ENCODE measurements at places on chromosomes 12 and 14.

GRCh38 chr14:40053416-40053815 is 621.2 kb upstream of the FBXO33 start:
- no peak for DNase-seq

DNA sequence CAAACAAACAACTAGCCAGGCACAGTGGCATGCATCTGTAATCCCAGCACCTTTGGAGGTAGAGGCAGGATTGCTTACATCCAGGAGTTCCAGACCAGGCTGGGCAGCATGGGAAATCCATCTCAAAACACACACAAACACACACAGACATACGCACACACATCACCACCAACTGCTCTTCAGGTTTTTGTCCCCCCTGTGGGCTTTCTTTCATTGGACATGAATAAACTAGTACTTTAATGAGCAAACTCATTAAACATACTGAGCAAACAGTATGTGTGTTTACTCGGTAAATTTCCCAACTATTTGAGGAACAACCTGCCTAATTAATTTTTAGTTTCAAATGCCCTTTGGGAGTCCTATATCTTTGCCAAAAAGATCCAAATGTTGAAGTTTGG is 10.1 kb upstream of the RASSF3 start:
- no peak for DNase-seq

GRCh38 chr12:6336079-6336888 is 5.6 kb downstream of the TNFRSF1A start:
- DNase-seq = peak; percentile 95

DNA sequence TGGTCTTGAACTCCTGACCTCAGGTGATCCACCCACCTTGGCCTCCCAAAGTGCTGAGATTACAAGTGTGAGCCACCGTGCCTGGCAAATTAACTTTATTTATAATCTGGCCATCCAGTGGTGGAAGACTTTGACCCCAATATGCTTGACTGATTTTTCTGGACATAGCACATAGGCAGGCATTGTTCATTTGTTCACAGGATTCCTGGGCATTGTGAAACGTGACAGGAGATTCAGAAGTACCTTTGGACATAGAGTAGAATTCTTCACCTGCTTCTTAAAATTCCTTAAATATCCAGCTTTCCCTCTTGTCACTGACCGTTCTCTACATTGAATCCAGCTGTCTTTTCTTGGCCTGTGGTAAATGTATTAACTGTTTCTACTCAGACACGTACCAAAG is 103.1 kb downstream of the SCN8A start:
- DNase-seq = no peak

- peak; percentile 43 for DNase-seq
Observed at GRCh38 chr12:63103494-63104131, 47.4 kb downstream of the AVPR1A start.

DNA sequence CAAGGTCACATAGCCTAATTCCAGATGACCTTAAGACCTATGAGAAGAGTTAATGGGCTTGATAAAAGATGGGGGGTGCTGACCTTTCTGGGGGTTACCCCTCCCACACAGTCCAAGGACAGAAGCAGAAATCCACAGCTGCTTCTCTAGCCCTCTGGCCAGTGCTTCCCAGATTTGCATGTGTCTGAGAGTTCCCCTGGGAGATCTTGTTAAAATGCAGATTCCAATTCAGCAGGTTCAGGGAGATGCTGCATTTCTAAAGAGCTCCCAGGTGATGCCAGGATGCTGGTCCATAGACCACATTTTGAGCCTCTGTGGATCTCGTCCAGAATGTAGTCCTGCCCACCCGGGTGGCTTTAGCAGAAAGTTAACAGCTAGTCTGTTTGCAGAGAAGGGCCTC is 82.1 kb downstream of the WSCD2 start:
- DNase-seq = no peak

DNA sequence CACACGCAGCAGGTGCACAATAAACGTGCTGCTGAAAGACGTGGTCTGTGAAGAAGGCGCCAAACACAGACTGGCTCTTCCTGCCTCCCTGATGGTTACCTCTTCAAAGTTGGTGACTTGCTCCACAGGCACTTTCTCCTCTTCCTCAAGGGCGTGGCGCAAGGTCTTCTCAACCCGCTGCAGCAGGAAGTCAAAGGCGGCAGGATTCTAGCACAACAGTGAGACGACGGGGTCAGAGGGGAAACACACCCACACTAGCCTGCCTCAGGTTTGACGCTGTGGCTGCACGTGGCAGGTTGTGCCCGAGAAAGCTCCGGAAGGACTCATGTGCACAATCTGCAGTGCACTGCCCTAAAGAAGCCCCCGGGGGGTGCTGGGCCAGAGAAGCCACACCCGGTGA is 15.0 kb downstream of the POLE start:
- no peak for DNase-seq

- DNase-seq = peak; percentile 96
Observed at GRCh38 chr12:119178544-119179334, at the start of gene HSPB8. HSPB8 (plus strand) TSS chr12:119178931; CDS start chr12:119179313, 382 bp downstream.

- DNase-seq = no peak
Observed at GRCh38 chr12:63070709-63071108, 80.3 kb downstream of the AVPR1A start.

- DNase-seq = peak; percentile 60
Observed at GRCh38 chr14:69682621-69683263, 71.3 kb downstream of the SUSD6 start.

GRCh38 chr14:70641548-70642302 is at the start of gene TTC9:
TTC9 (plus strand) TSS chr14:70641916; CDS start chr14:70642130, 214 bp downstream.
- peak; percentile 65 for DNase-seq

DNA sequence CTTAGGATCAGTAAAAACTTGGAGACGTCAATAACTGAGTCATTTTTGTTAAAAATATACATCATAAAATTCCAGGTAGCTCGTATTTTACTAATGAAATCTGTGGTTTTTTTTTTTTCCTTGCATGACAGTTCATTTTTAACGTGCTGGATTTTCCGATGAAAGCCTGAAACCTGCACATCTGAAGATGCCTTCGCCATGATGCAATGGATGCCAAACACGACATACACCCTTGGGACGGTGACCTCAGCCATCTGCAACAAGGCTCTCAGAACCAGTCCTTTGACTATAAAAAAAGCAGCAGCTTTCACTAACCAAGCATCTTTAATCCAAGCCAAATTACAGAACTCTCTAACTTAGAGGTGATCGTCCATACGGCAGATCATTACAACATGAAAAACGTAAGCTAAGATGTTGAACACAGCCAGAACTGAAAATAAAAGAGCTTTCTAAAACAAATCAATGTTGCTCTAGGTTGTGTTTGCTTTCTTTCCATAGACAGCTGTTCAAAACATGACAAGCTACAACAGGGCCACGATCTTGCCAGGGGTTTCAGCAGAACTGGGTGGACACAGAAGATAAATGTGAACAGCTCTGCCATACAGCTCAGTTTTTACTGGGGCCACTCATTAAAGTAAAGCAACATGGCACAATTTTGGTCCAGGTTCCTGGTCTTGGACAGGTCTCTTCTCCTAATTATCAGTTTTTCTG is 7.8 kb downstream of the NIN start:
- peak; percentile 66 for DNase-seq

GRCh38 chr12:132108211-132108832 is 35.8 kb downstream of the DDX51 start:
- DNase-seq = no peak

GRCh38 chr14:105028251-105028927 is 7.5 kb upstream of the CDCA4 start:
- DNase-seq = no peak

- no peak for DNase-seq
Observed at GRCh38 chr12:111103583-111103982, 183.2 kb upstream of the MYL2 start.

GRCh38 chr12:94458877-94459727 is 565 bp downstream of the CEP83 start:
- DNase-seq = no peak

GRCh38 chr14:67551940-67552339 is 18.9 kb downstream of the PLEKHH1 start:
- no peak for DNase-seq

- DNase-seq = no peak
Observed at GRCh38 chr12:31326736-31327659, 1.0 kb upstream of the SINHCAF start.

DNA sequence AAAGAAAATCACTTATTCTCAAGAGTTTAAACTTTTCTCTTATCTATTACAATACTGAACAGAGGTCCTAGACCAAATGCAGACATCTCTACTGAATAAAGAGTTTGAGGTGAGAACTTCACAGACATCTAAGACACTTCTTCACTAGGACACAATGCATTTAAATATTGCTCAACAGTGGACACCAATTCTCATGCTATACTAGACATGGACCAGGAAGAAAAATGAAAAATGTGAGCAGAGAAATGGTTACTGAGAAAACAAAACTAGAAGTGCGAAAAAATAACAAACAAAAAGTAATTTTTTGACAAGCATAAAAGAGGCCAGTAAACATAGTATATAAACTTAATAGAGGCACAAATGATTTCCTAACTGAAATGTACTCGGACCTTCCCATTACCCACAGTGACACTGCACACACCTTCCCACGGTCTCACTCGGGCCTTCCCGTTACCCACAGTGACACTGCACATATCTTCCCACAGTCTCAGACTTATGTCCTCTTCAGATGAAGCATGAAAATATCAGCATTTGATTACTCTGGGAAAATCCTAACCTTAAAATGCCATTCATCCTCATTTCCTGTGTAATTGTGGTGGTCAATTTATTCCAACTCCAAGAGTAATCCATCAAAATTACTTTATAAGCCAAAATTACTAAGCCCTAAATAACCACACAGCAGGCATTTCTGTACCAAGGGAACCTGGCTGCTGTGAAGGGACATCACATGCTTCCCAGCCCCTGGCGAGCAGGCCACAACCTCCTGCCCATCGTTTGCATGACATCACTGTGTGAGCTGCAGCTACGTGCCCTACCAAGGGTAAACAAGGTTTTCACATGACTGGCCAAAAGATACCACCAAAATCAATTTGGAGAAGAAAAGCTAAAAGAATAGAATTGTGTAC is 6.4 kb downstream of the SLC15A4 start:
- DNase-seq = peak; percentile 77

GRCh38 chr14:65606460-65606859 is 193.9 kb downstream of the FUT8 start:
- DNase-seq = no peak

- no peak for DNase-seq
Observed at GRCh38 chr12:97924122-97924521, 461.5 kb downstream of the RMST start.

Data from AG20443 (cell line).